ENCODE measurements at places on chromosomes 7 and 10.

DNA sequence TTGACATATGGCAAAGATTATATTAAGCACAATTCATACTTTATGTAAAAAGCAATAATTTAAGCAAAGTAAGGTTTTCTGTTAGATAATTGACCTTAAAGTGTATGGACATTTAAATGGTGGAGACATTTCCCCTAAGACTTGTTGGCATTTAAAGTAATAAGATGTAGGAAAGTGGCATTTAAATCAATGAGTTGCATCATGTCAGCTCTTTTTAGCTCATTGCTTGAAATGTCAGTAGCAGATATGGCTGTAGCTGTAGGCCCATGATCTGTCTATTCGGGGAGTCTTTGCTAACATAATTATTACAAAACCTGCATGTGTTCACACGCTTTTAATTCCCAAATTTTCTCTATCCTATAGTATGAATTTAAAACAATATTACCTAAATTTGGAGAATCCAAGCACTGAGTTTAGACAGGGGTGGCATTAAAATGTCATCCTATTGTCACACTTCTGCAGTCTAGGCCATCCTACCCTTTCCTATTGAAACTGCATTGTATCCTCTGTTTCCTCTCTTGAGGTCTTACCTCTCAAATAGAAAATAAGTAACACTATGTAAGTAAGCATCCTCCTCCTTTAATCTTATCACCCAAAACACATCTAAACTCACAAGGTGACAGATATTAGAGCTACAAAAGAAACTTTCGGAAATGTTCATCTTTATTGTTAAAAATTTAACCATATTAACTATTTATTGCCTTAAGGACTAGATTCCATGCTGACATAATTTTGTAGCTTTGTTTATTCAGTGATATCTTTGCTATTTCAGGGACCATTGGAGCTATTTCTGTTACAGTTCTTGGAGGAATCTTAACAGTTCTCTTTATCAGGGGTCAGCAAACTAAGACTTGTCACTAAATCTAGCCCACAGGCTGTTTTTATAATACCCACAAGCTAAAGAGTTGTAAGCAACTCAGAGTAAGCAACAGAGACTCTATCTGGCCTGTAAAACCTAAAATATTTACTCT, 91.2 kb downstream of the LCOR start:
- no peak for DNase-seq

DNA sequence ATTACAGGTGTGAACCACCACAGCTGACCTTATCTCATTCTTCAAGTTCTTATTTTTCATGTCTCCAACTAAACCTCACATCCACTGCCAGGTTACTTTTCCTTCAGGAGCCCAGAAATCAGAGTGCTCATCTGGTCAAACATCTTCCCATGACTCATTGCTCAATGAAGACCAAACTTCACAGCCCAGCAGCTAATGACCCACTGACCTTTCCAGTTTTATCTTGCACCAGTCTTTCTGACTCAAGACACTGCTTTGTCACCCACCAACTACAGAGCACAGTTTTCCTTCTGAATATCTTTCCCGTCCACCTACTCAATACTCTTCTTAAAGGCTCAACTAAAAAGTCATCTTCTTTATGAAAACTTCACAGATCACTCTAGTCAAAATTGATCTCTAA, 245.1 kb downstream of the CHCHD3 start:
- DNase-seq, result no peak

DNA sequence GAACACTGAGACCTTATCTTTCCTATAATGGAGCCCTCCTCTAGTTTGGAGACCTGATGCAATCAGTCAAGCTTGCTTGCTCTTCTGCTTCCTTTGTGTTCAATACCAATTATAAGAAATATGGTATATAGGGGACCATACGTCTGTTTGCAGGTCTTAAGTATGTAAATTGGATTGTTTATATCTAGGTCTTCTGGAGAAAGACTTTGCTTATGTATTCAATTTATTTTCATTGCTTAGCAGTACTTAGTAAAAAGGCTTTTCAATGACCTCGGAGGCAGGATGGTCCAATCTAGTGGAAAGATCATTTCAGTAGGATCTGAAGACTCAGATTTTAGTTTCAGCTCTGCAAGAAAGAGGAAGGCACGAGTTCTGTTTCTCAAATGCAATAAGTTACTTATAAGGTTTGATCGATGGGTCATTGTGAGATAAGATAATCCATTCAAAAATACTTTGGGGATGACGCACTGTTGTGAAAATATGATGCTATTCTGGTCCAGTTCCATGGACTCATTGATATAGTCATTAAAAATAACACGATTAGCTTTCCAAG, 571.6 kb downstream of the SH2D4B start:
- DNase-seq, result no peak

GRCh38 chr10:33478089-33478674, 143.7 kb upstream of the NRP1 start:
- DNase-seq, result no peak

DNA sequence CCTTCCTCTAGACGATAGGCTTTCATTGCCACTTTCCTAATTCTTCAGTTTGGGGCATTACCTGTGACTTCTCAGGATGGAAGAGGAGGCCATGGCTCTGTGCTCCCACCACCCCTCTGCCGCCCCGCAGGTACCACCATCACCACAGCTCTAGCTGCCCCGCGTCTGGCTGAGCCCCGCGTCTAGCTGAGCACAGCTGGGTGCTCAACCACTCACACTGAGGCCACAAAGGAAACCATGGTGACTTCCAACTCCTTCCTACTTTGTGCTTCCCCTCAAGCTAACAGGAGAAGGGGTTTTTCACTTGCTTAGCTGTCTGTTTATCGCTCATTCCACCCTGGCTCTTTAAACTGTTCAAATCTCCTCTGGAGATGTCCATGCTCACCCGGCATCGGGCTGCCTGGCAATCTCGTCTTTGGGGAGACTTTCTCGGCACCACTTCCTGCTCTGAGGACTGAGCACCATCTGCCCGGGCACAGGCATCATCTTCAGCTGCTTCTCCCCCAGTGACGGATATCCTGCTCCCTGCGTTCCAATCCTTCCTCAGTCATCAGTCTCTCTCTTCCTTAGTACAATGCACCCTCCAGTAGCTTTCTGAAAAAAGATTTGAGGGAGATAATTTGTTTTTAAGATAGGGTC, 59.4 kb downstream of the MAD1L1 start:
- DNase-seq, result no peak

DNA sequence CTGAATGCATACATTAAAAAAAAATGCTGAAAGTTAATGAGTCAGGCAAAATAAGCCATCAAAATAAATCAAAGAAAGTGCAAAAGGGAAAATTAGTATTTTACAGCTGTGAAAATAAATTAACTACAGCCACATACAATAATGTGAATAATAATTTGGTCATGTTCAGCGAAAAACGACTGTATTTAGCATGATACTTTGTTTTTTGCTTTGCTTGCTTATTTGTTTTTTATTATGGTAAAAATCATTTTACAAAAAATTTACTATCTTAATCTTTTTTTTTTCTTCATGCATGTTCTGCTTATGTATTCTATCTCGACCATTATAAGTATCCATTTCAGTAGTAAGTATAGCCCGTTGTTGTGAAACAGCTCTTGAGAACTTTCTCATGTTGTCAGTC, 77.1 kb downstream of the RAB18 start:
- no peak for DNase-seq

GRCh38 chr10:33612551-33612950, 278.1 kb upstream of the NRP1 start:
- no peak for DNase-seq

DNA sequence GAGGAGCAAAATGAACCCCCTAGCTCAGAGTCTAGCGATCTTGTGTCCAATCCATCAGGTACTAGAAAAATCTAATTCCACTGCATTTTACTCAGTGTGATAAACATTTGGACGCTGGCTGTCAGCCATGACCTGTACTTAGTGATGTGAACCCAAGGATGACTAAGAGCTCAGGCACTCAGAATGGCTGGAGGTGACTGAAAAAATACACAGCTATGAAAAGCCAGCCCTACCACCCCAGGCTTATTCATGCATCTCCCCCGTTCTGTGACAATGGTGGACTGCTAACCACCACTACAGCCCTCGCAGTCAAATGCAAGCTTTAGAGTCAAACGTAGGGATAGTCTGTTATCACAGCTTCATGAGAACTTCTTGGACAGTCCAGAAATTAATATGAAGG, 14.9 kb downstream of the AFAP1L2 start:
- no peak for DNase-seq

- no peak for DNase-seq
These were observed 25.2 kb downstream of the SORBS1 start for GRCh38 chr10:95536017-95536416.

- peak; percentile 98 for DNase-seq
These were observed at the start of gene ZNF503 for GRCh38 chr10:75401569-75402485. Gene ZNF503, minus strand, starts transcription at chr10:75401764. Its CDS starts 345 bp downstream, at chr10:75401419.

DNA sequence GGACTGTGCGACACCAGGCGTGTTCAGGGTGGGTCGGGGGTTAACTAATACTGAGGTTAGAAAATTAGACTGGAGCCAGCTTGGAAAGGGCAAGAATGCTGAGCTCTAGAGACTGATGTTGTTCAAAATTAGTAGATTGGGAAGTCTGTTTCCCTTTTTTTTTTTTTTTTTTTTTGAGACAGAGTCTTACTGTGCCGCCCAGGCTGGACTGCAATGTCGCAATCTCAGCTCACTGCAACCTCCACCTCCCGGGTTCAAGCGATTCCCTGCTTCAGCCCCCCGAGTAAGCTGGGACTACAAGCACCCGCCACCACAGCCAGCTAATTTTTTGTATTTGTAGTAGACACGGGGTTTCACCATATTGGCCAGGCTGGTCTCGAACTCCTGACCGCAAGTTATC, 2.7 kb upstream of the CPVL start:
- DNase-seq, result no peak

GRCh38 chr10:64040781-64041180, 519.6 kb downstream of the REEP3 start:
- DNase-seq, result no peak

DNA sequence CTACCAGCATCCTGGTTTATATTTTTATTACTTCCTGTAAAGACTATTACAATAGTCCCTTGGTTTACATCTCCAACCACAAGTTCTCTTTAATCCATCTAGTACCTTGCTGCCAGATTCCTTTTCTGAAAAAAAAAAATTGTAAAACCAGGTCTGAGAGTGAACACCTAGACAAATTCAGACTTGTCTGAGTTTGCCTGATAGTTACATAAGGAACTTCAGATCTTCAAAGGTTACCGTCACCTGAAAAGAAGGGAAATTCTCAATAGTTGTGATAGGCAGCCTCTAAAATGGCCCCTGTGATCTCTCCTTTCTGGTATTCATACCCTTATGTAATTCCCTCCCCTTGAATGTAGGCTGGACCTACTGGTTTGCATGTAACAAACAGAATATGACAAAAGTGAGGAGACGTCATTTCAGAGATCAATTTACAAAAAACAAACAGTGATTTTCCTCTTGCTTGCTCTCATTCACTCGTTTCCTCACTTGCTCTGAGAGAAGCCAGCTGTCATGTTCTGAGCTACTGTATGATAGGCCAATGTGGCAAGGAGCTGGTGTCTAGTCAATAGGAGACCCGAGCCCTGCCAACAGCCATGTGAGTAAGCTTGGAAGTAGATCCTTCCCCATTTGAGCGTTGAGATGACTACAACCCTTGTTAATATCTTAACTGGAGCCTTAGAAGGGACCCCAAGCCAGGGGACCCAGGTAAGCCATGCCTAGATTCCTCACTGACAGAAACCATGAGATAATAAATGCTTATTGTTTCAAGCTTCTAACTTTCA, 110.9 kb upstream of the LSM8 start:
- DNase-seq, result no peak

- no peak for DNase-seq
These were observed 134.0 kb downstream of the PAXIP1 start for GRCh38 chr7:154868921-154869320.

Measured in femur (tissue), 1 donor.